CD8-positive, alpha-beta memory T cell (primary cell): ENCODE measurements at places on chromosomes 4 and X. TPM values are rescaled to one million over a fixed set of nuclear protein-coding genes. Genes with fewer than 3 reads are reported as not detected.

GNRHR gene
- total RNA-seq, result not detected

NHSL2 gene
- 1.1 TPM for total RNA-seq

CXCL8 gene
- total RNA-seq, result 0.51 TPM

FDCSP gene
- not detected for total RNA-seq

BEX4 gene
- total RNA-seq, result 11.5 TPM

USP17L20 gene
- total RNA-seq, result not detected

ARHGAP24 gene
- total RNA-seq, result not detected

HSD17B13 gene
- total RNA-seq, result 0.22 TPM

H2AZ1 gene
- total RNA-seq, result 515 TPM

HSFX4 gene
- not detected for total RNA-seq

STATH gene
- not detected for total RNA-seq

ALB gene
- total RNA-seq, result not detected

- DNase-seq, result no peak
Measured at GRCh38 chr4:30172416-30172815, 547.8 kb upstream of the PCDH7 start.

- no peak for DNase-seq
Measured at GRCh38 chrX:2497961-2498780, 2.6 kb downstream of the DHRSX start.

DNA sequence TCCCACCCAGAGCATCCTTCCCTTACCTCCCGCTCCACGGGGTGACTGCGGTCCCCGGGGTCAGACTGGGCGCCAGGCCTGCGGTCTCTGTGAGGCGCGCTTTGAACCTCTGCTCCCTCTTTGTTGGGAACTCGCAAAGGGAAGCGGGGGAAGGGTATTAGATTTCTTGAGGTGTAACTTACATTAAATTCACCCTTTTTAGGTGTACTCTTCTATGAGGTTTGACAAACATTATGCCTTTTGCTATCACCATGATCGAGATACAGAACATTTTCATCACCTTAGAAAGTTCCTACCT lies 569 bp downstream of the DCK start:
- no peak for DNase-seq

DNA sequence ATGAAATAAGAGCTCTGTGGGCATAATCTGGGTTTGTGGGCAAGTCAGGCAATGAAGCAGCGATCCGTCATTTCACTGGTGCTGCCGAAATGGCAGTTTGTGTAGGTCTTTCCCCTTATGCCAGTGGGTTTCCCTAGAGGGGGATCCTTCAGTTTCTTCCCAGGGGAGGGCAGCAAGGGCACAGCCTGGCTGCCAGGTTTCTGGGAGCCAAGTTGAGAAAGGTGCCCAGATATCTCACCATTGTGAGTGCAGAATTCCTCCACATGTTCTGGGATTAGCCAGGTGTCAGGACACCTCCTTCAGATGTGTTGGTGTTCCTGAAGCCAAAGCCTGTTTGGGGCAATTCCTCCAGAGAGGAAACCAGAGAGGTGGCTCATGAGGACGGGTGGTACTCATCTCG lies 28.0 kb downstream of the MSX1 start:
- DNase-seq, result no peak

GRCh38 chrX:7690842-7691241 lies 152.1 kb upstream of the VCX start:
- DNase-seq, result no peak

DNA sequence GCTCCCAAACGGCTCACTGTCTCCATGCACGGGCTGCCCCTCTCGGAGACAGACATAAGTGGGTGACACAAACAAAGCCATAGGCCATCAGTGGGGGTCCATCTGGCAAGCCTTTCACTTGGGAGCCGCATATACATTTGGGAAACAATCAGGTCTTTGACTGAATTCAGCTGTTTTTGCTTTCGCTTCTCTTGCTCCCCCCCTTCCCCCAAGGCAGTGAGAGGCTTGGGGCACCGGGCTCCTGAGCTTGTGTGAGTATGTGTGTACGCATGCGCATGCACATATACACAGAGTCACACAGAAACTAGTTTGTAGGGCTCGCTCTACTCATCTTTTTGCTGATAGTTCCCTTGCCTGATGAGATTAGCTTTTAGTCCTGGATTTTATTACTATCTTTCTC lies 284.4 kb downstream of the AFF2 start:
- DNase-seq, result no peak

DNA sequence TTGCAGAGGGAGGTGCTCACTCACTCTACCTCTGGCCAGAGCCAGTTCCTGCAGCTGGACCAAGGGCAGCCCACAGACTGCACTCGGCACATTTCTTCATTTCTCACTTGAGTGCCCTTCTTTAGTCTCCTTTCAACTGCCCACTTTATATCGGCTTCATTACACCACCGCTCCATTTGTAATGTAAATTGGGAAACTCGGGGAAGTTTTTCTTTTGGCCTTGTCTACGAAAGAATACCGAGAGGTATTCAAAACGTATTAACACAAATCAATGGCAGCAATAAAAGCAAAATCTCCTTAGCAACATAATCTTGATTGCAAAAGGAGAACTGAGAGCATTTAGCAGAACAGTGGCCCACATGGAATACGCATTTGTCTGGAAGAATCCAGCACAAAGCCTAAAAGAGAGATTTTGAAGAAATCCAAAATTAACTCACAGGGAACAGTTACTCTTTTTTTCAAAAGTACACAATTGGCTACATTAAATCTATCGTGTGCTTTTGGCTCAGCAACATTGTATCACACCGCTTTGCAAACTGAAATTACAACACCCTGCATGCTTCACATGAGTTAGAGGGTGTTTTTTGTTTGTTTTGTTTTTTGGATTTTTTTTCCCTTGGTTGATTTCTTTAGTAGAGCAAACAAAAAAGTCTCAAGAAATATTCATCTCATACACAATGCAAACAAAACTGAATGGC lies 62.6 kb downstream of the CHIC2 start:
- DNase-seq, result no peak

DNA sequence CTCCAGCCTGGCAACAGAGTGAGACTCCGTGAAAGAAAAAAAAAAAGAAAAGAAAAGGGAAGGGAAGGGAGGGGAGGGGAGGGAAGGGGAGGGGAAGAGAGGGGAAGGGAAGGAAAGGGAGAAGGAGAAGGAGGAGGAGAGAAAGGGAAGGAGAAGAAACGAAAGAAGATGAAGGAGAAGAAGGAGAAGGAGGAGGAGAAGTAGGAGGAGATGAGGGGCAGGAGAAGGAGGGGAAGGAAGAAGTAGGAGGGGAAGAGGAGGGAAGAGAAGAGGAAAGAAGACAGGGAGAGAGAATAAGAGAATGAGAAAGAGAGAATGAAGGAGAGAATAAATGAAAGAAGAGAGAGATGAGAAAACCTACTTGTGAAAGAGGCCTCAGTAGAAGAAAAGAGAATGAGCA lies 170.3 kb downstream of the DHRSX start:
- DNase-seq, result no peak

DNA sequence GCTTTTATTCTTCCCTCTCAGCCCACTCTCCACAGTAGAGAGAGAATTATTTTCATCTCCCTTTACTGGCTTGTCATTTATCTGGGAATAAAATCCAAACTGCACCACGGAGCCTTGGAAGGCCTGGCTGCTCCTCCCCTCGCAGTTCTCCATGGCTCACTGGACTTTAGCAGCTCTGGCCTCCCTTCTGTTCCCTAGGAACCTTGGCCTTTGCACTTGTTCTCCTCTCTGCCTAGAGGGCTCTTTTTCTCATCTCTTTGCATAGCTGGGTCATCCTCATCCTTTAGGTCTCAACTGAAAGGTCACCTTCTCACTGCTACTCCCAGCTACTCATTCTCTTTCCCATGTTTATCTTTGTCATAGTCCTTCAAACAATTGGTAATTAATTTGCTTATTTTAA lies 31.3 kb upstream of the TAPT1 start:
- no peak for DNase-seq

DNA sequence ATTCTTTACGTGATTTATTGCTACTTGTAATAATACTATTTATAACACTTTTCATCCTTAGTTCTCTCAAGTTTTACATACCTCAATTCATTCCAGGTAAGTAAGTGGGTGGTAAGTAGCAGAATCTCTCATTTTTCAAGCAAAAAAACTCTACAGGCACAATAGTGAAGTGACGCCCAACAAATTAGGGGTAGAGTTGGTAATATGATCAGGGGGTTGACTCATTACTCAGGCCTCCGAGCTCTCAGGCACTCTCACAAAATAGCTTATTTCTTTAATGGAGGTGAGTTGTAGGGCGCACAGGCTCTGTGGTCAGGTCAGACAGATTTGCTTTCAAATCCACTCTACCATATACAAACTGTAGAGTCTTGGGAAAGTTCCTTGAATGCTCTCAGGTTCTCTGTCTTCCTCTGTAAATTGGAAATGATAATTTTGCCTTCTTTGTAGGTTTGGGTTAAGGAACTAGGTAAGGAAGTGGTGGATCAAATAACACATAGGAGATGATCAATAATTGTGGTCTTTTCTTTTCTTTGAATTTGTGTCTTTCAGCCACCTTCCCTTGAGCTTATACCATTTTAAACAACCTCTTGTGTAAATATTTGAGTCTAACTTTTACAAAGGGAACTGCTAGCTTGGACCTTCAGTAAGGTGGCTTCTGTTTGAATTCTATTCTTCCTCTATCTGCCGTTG lies 134.9 kb upstream of the LEF1 start:
- no peak for DNase-seq

DNA sequence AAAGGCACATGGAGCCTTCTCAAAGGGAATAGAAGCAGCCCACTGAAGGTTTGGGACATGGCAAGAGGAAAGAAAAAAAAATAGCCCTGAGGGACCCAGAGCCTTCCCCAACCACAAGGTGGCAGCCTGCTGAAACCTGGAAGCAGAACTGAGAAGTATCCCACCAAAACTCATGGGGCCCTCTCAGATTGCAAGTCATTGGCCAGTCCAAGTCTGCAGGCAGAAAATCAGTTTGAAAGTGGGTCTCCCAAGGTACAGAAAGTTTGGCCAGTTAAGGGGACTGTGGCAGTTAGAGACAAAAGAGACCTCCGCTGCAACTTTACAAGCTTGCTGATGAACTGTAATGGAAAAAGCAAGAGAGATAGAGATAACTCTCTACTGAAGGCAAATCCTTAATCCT lies 155.8 kb downstream of the ANTXR2 start:
- peak; percentile 18 for DNase-seq

DNA sequence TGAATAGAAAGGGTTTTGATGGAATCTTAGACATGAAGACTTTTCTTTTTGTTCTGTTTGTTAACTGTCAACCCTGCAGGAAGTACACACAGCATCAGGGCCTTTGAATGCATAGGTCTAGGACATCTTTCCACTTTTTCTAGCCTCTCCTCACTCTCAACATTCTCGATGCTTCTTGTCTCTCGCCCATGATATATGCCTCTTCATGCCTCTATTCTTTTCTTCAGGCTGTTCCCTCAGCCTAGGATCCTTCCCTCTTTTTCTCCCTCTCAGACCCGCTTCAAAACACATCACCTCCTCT lies 9.6 kb downstream of the PDGFC start:
- no peak for DNase-seq

DNA sequence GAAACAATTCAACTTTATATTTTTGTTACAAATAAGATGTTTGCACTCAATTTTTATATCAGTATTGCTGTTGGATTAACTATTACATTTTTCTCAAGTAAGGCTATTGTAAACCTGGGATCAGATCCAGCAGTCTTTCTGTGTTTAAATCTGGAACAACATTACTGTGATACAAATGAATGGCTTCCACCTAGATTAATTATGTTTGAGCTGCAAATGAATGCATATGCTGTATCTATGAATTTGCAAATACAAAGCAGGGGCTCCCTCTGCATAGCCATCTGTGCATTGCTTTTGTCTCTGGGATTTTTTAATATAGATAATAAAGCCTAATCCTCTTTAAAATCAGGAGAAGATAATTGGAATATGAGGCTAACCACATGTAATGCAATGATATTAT lies 69.8 kb upstream of the NEIL3 start:
- no peak for DNase-seq

DNA sequence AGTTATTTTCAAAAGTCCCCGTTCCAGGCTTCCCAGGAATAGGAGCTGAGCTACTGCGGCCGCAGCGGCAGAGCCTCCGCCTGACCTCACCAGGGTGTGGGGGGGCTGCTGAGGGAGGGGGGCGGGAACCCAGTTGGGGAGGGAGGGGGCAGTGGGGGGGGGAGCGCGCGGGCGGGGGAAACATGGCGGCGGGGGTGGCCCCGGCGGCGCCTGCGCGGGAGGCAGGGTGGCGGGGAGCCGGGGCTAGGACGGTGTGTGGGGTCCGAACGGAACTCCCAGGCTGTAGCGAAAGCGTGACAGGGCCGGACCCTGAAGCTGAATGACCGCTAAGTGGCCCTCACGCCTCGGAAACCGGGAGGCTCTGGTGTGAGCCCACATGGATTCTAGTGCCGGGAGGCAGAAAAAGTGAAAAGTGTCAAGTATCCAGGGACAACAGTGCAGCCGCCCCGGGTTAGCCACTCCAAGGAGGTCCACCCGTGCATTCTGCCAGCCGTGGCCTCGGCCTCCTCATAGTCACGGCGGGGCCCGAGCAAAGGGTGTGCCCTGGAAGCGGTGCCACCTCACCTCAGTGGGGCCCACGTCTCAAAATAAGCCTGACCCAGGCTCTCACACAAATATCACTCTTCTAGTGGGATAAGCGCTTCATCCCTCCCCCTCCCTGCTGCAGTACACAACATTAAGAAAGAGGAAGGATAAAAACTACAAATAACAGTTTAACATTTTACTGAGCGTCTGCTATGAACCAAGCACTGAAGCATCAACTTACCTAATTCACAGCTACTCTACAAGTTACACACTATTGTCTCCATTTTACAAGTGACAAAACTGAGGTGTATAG lies at the start of gene KLHL13:
TSS of gene KLHL13 (minus strand) at position 98 of the 838 bp plus-strand sequence. CDS start 88,337 bp downstream, outside the sequence.
- DNase-seq, result no peak

GRCh38 chrX:85111347-85111746 lies 107.7 kb downstream of the APOOL start:
- no peak for DNase-seq

- no peak for DNase-seq
Measured at GRCh38 chr4:93828332-93828994, at the start of gene ATOH1. TSS of gene ATOH1 (plus strand) at chr4:93828753. CDS start at chr4:93828927, 174 bp downstream.

DNA sequence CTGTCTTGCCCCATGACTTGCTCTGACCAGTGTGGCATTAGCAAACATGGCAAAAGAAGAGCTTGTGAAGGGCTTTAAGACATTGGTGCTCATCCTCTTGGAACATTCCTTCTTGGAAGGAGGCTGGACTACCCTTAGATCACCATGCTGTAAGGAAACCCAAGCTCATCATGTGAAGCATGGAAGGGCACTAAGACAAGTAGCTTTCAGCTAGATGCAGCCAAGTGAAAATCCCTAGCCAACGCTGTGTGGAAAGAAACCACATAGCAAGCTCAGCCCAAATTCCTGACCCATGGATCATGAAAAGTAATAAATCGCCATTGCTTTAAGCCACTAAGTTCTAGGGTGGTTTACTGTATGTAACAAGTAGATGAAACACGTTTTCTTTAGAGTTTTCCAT lies 12.4 kb upstream of the PACRGL start:
- no peak for DNase-seq

GRCh38 chrX:5915783-5916182 lies 312.9 kb downstream of the NLGN4X start:
- no peak for DNase-seq

GRCh38 chr4:149029056-149029651 lies 586.9 kb upstream of the NR3C2 start:
- DNase-seq, result no peak

GRCh38 chrX:142312591-142312990 lies 107.5 kb upstream of the MAGEC2 start:
- DNase-seq, result no peak
